ENCODE measurements at places on chromosomes 2 and 18.

DNA sequence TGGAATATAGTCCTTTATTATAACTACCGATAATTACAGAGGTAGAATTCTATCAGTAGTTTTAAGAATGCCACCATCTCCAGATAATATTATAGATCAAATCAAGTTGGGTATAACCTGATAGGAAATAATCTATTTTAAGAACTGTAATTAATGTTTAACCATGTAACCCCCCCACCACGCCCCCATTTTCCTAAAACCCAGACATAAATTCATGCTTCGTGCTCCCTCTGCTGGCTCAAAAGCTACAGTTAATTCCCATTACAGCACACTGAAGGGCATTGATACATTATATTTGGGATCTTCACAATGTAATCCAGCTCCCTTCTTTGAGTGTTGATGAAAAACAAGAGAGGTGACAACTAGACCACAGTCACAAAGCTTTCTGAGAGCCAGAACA, 228.0 kb upstream of the SMAD7 start:
- peak; percentile 13 for DNase-seq

DNA sequence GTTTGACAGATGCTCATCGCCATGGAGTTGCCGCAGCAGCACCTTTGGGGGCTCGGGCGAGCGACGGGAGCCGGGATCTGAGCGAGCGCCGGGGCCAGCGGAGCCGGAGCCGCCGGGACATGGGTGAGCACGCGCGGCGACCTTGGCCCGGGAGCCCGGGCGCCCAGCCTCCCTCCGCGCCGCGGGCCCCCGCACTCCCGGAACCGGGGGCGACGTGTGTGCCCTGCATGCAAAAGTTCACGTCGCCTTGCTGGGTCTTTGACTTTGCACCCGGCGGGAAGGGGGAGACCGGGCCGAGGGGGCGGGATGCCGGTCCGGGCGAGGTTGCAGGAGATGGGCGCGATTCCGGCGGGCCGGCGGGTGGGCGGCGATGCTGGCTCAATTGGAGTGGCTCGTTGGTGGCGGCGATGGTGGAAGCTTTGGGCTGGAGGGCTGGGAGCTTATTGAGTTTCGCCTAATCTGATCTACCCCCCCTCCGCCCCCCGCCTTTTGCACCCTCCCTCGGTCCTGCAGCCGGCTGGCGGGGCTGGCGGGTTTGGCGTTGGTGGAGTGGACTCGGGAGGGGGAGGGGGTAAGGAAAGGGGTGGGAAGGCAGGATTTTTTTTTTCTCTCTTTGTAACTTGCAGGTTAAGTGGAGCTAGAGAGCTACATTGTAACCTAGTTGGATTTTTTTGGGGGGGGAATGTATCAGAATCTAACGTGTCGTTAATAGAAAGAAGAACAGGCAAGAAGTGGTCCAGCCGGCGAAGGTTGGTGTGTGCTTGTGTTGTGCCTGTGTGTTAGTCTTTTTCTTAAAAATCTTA, at the start of gene SETBP1:
Gene SETBP1, plus strand, starts transcription at position 616 of the 803 bp plus-strand sequence. CDS start 20,459 bp downstream, outside the sequence.
- DNase-seq, result peak; percentile 75

GRCh38 chr18:46387441-46388131, 269.4 kb downstream of the LOXHD1 start:
- no peak for DNase-seq

DNA sequence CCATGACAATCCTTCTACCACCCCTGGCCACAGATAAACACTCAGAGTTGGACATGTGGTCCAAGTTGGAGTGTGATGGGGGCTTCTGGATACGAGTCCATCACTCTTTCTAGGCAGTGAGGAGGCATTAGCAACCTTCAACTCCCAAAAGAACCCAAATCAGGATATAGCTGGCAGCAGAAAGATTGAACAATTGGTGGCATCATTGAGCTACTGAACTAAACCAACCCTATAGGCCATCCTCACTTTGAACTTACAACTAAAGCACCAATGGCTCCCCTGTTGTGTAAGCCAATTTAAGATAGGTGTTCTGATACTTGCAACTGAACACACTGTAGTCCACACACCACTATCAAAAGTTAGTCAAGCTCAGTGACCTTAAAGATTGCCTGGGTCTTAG, 24.0 kb upstream of the MARCO start:
- no peak for DNase-seq

DNA sequence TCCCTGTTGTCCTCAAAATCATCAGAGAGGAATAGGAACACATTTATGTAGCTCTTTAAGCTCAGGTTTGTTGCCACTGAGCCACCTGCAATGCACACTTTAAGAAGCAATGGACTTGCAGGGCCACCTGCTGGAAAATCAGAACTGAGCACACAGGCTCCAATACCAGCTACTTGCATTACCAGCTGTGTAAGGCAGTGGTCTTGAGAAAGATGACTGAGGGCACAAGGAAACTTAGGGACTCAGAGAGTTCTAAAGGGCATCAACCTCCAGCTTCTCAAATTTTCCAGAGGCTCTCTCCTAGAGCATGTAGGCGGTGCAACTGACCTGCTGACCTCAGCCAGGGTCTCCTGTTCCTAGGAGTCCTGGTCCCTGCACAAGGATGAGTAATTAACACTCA, 2.5 kb upstream of the CNDP2 start:
- DNase-seq, result peak; percentile 41

- peak; percentile 46 for DNase-seq
These were observed 2.0 kb downstream of the ANKAR start for GRCh38 chr2:189676471-189676870.

GRCh38 chr18:2515908-2516625, 55.2 kb downstream of the METTL4 start:
- DNase-seq, result peak; percentile 94

DNA sequence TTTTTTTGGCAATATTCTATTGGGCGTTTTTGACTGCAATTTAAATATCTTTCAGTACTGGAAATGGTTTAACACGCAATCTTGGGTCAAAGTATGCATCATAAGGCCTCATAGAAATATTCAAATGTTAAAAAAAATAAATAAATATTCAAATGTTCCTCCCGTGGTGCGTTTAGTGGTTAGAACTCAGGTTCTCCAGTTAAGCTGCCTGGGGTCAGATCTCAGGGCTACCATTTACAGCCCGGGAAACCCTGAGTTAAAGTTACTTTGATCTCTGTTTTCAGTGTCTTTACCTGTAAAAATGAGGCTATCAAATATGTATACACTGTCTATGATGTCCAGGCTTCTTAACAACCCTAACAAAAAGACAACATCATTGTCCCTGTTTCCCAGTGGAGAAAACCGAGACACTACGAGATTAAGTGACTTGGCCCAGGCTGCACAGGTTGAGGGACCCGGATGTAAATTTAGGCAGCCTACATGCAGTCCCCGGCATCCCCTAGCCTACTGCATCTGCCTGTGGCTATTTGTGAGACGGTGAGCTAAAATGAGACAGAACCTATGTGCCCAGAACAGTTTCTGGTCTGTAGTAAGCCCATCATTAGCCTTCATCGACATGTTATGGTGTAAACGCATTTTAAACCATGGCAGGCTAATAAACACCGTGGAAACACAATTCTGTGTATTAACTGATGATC, 1.7 kb downstream of the FHL2 start:
- no peak for DNase-seq

GRCh38 chr18:79523736-79524180, 128.0 kb downstream of the NFATC1 start:
- DNase-seq, result no peak

DNA sequence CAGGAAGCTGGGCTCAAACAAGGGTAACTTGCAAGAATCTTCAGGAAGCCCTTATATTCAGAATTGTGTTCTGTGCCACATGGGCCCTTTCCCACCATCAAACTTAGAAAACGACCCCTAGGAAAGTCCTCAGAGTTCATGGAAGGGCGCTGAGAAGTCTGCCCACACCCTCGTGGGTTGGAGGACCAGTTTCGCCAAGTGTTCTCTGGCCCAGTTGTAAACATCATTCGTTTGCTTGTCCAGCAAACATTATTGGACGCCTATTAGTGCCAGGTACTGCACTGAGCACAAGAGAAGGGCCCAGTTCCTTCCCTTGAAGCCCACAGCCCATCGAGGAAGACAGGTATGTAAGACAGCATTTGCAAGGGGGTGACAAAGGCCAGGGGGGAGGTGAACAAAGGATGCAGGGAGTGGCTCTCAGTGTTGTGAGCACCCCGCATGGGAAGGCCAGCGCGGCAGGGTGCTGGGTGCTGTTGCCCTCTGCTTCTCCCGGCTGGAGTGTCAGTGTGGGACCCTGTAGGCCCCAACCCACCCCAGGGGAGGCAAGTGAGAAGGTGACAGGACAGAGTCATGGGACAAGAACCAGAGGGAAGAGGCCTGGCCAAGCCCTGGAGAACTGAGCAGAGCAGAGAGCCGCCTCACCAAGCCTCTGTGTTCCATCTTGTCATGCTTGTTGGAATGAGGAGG, 60.2 kb upstream of the ALPP start:
- no peak for DNase-seq

GRCh38 chr2:65991381-65992197, 443.3 kb upstream of the MEIS1 start:
- no peak for DNase-seq

Measured in fibroblast of skin of right quadriceps (primary cell).